Activated CD8-positive, alpha-beta memory T cell treated with anti-CD3 and anti-CD28 coated beads, Interleukin-2, amount 50 U/mL, for 48 hours (primary cell): ENCODE measurements at places on chromosomes 1 and 21.

DNA sequence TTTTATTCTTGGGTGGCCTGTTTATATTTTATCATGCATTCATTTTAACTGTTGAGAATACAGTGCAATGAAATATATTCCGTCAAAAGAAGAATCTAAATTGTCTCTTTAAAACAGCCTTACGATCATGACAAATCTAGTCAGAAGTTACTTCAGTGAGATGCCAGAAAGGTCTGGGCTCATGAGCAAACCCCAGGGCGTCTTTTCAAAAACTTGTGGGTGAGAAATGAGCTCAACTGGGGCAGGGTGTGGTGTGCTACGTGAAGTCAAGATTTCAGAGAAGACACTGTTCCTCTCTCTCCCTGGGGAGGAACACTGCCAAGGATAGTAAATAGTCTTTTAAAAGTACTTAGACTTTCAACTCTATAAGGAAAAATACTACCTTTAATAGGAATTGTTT, 13.4 kb upstream of the UAP1 start:
- DNase-seq, result no peak

DNA sequence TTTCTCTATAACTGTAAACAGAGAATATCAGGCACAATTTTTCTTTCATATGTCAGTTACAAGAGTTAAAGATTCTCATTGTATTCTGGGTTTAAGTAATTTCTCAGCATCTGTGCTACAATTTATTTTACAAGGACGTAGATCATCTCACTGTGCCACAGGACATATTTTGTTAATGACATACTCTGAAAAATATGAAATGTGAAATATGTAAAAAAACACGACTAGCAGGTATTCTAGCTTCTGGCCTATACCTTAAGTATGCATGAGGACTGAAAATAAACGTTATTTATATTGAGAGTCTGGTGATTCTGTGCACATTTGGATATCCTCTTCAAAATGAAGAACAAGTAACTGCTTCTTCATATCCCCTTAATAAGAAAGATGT, 308.8 kb downstream of the BRINP3 start:
- no peak for DNase-seq

GRCh38 chr21:45460611-45461368, 55.8 kb downstream of the COL18A1 start:
- DNase-seq, result no peak

GRCh38 chr1:17912491-17912890, 157.4 kb downstream of the ACTL8 start:
- no peak for DNase-seq

DNA sequence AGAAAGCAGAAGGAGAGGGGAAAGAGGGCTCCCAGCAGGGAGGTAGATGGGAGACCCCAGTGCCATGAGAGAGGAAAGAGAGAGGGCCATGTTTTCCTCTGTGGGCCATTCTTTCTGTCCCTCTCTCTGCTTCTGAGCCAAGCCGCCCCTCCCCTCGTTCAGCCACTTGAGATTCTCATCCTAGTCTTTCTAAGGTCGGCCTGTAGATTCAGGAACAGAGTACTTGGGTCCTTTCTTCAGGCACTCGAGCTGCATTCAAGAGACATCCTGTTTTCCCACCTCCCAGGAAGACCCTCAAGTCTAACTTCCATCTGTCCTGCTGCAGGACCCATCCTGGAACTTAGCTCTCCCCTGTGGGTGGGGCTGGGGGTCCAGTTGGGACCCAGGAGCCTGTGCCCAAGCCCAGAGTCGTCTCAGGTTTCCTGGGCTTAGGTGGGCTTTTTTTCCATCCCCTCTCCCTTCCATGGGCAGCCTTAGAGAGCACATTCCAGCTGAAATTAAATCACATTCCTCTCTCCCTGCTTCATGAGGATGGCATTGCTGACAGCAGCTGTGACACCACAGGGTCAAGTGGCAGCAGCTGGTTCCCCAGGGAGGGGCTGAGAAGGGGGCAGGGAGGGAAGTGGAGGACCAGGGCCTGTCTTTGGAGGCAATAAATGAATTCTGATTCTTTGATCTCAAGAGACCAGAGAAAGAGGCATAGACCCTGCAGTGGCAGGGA, 13.0 kb downstream of the NES start:
- DNase-seq, result no peak
